T-helper 1 cell (primary cell): ENCODE measurements at places on chromosomes 12 and 14.

DNA sequence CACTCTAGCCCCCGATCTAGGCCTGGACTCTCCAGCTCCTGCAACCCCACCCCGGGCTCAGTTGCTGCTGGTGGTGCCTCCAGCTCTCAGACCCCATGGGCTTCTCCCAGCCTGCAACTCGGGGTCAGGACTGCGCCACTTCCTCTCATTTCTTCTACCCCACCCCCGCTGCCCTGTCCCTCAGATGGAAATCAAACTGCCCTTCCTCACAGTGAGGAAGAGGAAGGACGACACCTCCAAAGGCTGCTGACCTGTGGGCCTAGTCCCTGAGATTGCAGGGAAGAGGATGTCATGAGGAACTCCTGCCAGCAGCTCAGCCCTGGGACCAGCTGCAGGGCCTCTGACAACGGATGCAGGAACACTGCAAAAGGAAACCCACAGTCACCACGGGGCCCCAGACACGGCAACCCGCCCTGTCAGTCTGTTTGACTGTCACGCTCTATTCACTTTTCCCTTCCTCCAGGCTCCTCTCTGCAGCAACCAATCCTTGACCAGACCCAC lies 29.3 kb upstream of the PNMA1 start:
- DNase-seq: no peak

DNA sequence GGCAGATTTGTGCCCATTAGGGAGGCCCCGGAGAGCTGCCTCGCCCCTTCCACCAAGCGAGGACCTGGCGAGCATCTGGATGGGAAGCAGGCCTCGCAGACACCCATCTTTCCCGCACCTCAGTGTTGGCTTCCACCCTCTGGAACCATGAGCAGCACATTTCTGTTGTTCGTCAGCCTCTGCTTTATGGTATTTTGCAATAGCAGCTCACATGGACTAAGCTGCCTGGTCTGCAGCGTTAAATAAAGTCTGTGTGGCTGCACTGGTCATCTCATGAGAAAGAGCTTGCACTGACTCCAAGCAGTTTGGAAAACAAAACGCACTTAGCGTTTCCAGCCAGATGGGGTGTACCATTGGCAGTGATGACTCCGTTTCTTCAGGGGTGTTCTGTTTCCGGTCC lies 75.8 kb downstream of the GLT1D1 start:
- no peak for DNase-seq

- DNase-seq: no peak
These were observed 81.1 kb downstream of the ARL6IP4 start for GRCh38 chr12:123061441-123062205.

- no peak for DNase-seq
These were observed 115.9 kb downstream of the NAV3 start for GRCh38 chr12:77946541-77947061.

DNA sequence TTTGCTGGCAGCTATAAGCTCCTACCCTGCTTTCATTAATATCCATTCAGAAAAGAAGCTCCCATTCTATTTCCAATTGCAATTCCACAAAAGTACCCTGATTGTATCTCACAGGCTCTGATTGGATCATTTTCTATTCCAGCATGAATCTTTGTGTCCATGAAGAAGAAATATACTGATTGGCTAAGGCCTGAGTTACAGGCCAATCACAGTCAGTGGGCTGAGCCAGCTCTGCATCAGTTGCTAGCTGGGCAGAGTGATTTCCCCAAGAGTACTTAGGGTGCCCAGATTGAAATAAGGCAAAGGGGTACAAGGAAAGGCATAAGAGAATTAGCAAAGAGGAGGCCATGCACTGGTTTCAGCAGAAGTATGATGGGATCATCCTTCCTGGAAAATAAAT lies 14.4 kb downstream of the ART4 start:
- no peak for DNase-seq

DNA sequence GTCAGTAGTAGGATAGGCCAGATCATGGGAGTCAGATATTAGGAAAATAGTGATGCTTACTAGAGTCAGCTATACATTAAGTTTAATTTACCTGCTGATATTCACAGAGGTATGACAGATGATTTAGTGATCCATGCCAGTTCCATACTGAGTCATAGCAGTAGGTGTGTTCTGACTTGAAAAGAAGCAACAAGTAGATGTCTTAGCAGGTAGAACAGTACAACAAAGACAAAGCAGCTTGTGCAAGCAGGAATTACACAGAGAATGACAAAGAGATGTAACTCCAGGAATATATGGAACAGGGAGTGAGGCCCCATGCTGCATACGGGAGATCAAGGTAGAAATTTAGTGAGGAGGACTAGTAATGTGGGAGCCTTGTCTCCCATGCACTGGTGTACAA lies 556.9 kb downstream of the SLC16A7 start:
- DNase-seq: no peak

GRCh38 chr12:47361389-47362021 lies 281.7 kb upstream of the AMIGO2 start:
- peak; percentile 7 for DNase-seq

GRCh38 chr14:77885367-77885766 lies 85.5 kb downstream of the ADCK1 start:
- no peak for DNase-seq

DNA sequence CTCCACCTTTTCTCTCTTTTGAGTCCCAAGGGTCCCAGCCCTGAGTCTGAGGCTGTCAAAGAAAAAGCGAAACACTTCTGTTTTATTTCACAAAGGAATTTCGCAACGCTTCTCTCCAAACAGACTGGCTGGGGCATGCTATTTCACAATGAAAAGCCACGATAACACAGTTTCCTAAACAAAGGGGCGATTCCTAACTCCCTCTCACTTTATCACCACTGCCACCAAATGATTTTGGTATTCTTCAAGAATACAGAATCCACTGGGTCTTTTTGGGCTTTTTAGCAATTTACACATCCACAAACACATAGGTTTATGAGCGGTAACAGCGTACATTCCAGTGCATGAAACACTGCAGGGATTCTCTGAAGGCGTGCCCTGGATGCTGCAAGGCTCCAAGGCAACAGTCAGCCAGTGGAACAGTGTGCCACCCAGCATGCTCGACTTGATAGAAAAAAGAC lies 161.2 kb downstream of the DAD1 start:
- no peak for DNase-seq

- no peak for DNase-seq
These were observed 32.4 kb downstream of the ADCK1 start for GRCh38 chr14:77832297-77832696.

GRCh38 chr14:101464984-101465794 lies 96.1 kb upstream of the DIO3 start:
- no peak for DNase-seq

DNA sequence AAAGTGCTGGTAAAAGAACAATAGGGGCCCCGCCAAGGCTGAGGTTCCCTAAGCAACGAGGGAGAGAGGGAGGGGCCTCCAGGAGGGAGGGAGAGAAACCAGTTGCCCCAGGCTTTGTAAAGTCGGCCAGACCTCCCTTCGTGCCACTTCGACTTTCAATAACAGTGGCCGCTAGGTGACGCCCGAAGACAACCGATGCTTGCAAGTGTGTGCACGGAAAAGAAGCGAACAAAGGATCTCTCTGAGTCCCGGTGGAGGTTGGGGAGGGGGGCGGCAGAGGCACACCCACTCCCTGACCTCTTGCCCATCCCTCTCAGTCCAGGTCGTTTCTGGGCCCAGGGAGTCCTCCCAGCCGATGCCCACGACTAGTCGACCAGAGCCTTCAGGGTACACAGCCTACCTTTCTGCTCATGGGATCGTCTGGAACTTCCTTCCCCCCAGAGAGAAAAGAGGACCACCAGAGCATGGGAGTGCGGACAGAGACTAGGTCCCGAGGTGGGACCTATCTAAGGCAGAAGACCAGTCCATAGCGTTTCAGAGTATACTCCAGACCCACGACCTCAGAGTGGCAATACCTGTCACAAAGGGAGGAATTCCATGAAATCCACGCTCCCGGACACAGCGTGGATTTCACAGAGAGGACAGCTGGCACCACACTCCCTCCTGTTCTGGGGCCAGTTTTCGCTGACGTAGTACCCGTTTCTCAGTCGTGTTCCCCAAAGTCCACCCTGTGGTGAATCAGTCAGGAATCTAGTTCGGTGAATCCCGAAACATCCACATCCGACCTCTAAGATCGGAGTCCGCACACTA lies 262.7 kb upstream of the ALG10B start:
- DNase-seq: no peak

DNA sequence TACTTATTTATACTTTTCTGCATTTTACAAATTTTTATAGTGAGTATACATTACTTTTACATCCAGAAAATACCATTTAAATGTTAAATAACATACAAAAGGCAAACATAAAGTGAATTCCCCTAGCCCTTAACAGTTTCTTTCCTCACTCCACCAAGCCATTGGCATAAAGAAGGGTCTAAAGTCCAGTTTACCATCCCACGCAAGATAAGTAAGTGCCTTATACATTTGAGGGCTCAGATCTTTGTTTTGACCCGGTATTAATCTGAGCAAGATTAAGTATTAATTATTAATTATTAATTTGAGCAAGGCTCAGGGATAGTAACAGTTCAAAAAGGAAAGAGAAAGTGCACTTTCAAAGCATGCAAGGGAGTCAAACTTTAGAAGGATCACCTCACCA lies 182.9 kb downstream of the DICER1 start:
- no peak for DNase-seq

DNA sequence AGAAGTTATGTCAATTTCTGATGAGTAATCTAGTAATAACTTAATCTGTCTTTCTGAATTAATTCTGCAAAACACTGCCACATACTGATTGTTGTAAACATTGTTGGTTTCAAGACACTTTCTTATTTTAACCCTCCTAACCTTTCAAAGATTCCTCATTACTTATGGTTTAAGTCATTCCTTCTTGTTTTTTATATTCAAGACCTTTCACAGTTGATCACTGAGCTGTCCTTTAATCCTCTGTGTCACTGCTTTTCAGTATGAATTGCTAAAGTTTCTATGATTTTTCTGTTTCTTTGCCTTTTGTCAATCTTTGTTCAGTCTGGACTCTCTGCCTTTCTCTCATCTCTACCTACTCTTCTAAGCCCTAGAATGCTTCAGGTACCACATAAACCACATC lies 164.7 kb downstream of the RAD51B start:
- no peak for DNase-seq

GRCh38 chr14:23112359-23113178 lies 6.5 kb downstream of the CEBPE start:
- no peak for DNase-seq

DNA sequence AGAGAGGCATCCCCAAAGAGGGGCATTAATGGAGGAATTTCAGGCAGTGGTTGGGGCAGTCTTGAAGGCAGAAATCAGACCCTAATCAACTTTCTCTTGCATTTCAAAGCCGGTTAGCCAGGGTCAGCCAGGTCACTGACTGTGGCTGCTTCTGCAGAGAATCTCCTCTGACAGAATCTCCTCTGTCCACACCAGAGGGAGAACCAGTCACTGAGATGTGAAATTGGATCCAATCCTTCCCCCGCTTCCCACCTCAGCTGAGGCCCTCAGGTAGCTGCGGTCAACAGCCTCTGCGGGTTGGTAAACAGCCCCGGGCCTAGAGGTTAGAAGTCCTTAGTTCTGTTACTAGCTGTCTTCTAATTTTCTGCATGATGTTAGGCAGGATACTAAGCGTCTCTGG lies 39.8 kb upstream of the NUAK1 start:
- no peak for DNase-seq

DNA sequence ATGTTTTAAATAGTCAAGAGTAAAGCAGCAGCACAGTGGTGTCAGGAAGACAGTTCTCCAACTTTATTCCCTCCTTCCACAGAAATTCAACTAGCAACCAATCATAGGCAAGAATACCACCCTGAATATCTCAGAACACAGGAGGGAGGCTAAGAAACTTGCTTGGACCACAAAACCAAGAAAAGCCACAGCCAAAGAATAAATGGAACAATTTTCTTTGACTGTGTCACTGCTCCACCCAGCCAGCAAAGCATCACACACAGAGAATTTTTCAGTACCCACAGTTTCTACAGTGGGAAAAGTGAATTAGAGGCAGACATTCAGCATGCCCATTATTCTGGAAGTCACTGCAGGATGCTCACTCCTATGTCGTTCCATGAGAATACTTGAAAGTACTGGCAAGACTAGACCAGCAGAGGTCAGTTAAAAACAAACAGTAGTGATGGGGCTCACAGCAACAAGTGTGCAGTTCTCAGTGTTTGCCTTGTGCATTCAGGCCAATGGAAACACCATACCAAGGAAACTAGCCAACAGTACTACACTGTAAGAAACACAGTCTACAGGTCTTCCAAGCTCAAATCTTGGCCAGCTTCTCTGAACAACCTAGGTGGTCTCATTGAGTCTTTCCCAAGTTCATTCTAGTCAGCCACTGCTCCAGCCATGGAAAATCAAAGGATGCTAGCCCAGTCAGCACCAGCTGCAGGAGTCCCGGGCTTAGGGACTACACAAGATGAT lies 56.8 kb upstream of the FOXG1 start:
- no peak for DNase-seq

GRCh38 chr14:103910984-103911383 lies 17.3 kb upstream of the TDRD9 start:
- DNase-seq: no peak

GRCh38 chr14:64688031-64688430 lies 16.2 kb upstream of the PLEKHG3 start:
- DNase-seq: no peak

DNA sequence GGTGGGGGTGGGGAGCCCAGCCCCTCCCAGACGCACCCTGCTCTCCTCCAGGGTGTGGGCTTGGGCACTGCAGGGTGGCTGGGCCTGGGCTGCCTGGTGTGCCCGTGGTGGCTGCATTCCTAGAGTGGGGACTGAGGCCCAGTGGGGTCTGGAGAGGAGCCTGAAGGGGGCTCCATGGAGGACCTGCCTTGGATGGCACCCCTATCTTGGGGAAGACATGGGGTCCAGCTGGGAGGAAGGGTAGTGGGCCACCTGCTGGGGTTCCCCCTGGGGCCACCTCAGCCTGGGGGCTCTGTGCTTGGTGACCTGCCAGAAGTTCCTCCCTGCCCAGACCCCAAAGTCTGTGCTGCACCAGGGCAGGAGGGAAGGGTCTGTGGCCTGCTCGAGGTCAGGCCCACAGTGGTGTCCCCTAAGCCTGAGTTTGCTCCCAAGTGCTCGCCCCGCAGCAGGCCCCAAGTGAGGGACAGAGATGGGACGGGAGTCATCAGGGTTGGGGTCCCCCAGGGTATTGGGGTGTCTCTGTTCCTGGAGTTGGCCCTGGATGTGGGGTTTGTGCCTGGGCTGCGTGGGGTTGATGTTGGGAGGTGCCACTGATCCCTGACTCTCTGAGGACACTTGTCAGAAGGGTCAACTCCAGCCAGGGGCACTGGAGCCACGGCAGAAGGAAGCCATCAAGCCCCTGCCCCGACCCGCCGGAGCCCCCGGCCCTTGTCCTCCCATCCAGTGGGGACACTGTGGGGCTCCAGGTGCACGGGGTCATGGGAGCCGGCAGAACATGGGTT lies 382.9 kb downstream of the TMEM121 start:
- no peak for DNase-seq

GRCh38 chr14:24992624-24993360 lies 57.2 kb downstream of the STXBP6 start:
- no peak for DNase-seq

DNA sequence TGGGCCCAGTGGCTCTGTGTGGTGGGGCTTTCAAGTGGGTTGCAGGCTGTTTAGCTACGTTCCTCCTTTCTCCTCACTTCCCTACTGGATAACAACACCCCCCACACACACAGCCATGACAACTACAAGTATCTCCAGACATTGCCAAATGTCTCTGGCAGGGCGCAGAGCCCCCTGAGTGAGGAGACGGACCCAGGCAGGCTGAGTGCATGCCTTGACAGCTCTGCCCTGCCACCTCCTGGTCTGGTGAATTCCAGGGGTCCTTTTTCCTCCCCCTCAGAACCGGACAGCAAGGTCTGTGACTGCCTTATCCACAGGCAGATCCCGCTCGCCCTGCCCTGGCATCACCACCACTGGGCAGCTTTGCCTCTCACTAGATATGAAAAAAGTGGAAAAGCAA lies 276.5 kb downstream of the TMEM132C start:
- no peak for DNase-seq

GRCh38 chr14:58861586-58861985 lies 223.8 kb downstream of the DACT1 start:
- DNase-seq: no peak
